Cardiac septum (tissue), 1 donor: ENCODE measurements at places on chromosomes 4 and X.

DNA sequence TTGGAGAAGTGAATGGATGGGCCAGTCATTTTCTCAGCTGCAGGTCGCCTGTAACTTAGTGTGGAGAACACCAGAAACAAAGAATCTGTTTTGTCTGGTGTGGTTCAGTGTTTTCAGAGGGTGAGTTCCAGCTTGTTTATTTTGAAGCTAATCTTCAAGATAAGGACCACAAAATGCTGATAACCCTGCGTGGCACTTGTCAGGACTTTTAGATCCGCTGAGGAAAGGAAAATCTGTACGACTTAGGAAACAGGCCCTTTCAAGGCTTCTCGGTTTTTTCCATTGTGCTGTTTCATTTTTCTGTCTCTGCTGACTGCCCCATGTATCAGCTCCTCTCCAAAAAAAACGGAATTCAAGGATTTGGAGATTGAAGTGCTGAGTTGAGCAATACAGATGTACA, 8.7 kb upstream of the ANAPC4 start:
- no peak for DNase-seq

DNA sequence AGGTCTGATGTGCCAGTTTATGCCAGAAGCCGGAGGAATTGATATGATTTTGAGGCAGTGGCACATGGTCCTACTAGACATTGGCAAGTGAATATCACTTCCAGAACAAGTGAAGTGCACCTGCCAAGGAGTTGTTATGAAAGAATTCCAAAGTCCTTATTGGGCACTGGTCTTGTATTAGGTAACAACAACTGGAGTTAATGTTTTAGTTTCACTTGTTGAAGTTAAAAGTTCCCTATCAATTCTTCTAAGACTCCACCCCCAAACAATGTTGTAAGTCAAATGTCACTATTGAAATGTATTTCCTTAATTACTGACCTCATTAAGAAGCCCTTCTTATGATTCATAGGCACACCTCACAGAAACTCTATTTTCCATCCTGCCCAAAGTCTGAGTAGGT, 3.1 kb downstream of the TET2 start:
- DNase-seq: no peak

GRCh38 chrX:45824471-45824870, 623.8 kb upstream of the DIPK2B start:
- no peak for DNase-seq

DNA sequence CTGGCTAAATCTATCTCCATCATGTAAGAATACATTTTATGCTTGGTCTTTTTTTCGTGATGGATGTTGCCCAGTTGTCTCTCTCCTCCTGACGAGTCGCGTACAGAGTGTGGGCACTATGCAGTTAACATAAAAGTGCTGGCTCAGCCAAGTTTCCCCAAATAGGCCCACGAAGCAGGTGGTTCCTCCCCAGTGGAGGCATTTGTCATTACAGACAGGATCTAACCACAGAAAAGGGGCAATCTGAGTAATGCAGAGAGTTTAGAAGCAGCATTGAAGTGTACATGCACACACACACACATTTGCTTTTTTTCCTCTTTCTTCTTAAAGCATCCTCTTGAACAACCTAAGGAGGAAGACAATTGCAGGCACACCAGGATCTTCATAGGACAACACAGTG, 188.7 kb upstream of the VCX start:
- DNase-seq: no peak

DNA sequence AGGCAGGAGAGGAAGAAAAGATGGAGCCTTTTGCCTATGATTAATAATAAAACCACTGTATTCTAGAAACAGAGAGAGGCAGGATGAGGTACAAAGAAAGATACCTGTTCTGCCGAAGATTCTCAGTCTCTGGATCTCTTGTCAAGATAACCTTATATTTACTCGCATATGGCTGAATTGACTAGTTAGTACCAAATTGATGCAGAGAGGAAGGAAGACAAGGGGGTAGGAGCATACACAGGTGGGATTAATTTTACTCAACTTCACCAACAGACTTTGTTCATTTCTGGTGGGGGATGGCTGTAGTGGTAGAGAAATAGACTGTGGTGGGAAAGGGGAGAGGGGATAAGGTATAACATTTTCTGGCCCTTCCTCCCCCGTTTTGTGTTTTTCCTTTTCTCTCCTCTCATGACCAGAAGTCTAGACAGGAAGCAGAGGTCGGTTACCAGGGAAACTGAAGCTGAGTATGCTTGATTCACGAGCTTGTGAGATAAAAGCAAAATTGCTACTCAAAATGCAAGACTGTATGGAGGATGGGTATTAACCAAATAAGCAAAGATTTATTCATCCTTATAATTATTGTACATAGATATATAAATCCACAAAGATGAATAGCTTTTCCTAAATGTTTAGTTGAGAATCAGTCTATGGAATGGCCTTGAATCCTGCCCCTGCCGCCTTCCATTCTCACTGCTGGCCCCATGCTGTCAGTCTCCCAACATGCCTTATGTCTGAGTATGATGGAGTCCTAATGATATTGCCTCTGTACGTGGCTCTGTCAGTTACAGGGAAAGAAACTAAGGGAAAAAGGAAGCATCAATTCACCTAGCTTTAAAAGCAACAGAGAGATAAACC, 17.8 kb upstream of the PAGE2B start:
- no peak for DNase-seq

GRCh38 chr4:126071346-126072333, 756.9 kb downstream of the FAT4 start:
- no peak for DNase-seq

- peak; percentile 79 for DNase-seq
Measured at GRCh38 chrX:276581-277201, 4.5 kb upstream of the PLCXD1 start.

DNA sequence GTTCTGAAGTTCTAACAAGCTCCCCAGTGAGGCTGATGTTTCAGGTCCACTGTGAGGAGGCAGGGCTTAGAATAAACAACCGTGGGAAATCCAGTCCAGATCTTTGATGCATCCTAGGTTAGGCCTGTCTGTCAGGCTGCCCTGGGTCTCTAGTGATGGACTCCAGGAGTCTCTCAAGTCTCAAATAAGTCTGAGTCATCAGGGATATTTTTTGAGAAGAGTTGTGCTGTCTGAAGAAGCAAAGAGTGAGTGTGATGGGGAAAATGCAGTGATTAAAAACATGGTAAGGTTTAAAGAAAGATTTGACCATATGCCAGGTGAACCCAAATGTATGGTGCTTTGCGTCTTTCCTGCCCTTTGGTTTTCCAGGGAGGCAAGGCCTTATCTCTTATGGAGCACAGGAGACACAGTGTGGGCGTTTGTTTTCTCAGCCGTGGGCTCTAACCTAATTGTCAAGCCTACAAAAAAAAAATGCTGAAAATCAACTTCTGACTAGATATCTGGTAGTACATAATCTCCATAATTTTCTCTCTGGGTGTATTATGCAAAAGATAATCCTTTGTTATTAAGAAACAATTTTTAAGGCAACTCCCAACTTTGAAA, 100.7 kb downstream of the PTTG2 start:
- no peak for DNase-seq

GRCh38 chr4:152094970-152095700, 334.3 kb upstream of the GATB start:
- DNase-seq: no peak

DNA sequence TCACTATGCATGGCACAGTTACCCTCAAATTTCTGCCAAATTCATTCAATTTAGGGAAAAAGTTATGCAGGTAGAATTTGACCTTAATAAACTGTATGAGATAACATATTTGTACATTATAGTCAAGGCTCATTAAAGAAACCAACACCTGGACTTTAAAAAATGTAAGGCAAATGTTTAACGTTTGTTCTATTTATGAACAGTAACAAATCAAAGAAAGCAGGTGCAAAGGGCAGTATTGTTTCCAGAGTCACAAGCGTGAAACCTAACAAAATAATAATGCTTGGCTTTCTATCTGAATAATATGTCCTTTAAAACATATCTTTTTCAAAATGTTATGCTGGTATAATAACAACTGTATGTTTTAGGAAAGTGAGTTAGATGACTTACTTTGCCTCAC, 41.2 kb downstream of the LIN54 start:
- no peak for DNase-seq

GRCh38 chrX:14927401-14927800, 54.2 kb downstream of the MOSPD2 start:
- no peak for DNase-seq

DNA sequence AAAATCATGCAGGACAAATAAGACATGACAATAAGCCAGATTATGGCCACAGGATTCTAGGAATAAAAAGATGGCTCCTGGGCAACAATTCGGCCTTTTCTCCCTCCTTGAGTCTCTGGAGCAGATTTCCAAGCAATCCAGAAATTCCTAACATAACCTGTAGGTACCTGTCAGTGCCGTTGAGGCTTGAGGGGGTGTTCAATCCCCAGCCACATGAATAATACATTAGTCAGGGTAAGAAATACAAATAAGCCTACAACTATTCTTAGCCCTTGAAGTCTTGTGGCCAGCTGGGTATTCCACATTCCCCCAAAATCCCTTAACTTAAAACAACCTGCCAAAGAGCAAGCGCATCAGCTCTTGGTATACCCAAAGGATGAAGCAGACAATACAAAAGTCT, 9.7 kb downstream of the CXorf38 start:
- DNase-seq: no peak

GRCh38 chr4:804804-805203, 21.1 kb downstream of the CPLX1 start:
- DNase-seq: no peak

DNA sequence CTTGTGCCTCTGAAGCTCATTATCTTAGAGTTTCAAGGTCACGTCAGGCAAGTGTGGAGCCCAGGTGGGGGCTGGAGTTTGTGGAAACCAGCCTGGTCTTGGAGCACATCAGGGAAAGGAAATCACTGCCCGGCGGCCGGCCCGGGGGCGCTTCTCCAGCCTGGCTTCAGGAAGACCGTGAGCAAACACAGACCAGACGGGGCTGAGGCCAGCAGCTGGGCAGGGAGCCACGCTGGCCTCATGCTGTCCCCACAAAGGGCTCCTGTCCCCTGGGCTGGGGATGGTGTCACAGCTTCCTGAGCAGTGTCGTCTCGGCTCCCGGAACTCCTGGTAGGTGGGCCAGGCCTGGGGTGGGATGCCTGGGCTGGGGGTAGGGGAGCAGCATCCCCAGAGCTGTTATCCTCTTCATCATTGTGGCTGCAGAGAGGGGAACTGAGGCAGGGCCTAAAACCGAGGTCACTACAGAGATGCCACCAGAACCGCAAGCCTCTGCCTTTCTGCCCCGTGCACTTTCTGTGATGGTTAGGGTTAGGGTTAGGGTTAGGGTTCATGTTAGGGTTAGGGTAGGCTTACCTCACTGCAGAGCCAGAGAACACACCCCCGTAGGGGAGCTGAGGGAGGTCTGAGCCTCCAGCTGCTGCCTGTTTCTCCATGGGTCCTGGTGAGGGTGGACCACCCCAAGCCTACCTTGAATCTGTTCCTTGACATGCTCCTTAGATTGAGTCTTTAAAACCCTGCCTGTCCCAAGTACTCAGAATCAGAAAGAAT, 77.5 kb downstream of the HTRA3 start:
- DNase-seq: peak; percentile 74

GRCh38 chr4:180669680-180670079, 1573.5 kb upstream of the TENM3 start:
- no peak for DNase-seq

GRCh38 chrX:152988536-152989291, 5.2 kb downstream of the PNMA5 start:
- no peak for DNase-seq

GRCh38 chrX:152149648-152150047, 11.3 kb upstream of the MAGEA10 start:
- no peak for DNase-seq

GRCh38 chrX:49199906-49200771, at the start of gene SYP:
Gene SYP (minus strand): TSS chrX:49200193. CDS start chrX:49200186, 7 bp downstream.
- DNase-seq: peak; percentile 92

DNA sequence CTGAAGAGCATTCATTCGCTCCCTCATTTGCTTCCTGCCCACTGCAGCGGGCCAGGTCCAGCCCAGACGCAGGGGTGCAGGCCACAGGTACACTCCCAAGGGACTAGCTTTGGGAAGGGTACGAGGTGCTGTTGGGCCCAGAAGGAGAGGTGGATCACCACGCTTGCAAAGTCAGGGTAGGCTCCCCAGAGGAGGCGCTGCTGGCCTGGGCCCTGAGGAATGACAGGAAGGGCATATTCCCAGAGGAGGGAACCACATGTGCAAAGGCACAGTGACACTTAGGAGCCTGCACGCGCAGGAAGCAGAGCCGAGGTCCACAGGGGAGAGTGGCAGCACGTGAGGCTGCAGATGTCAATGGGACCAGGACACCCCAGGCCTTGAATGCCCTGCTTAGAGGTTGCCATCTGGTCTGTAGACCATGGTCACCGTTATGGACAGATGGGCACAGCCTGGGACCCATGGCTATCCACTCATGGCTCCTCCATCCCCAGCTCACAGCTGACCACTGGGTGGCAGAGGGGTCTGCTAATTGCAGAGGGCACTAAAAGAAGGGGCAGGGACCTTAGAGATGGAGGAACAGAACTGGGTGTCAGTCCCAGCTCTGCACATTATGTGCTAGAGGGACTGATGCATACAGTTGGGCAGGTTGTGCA, 7.9 kb downstream of the HTRA3 start:
- no peak for DNase-seq

DNA sequence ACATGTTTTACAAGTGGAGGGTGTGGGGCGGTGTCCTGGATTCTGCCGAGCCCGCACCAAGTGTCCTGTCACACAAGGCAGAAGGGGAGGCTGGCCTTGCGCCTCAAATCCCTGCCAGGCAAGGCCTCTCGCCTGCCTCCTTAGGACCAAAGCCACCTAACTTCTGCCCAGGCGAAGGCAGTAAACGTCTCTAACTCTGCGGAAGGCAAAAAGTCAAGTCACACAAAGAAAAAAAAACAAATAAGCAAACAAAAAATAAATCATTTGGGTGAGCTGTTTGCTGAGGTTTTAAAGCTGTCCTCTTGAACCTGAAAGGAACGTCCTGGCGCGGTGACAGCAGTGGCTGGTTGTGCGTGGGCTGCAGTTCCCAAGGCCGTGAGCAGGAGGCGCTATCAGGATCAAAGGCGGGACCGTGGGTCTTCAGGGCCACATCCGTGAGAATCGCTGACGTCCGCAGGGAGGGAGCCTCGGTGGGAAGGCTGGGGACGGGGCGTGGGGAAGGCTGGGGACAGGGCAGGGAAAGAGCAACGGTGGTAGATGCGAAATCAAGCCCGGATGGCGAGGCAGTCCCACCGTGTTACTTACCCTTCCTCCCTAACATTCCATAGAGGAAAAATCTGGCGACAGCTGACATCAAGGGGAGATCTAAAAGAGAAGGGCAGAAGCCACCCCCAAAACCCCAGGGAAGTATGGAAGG, 99.1 kb downstream of the TRAPPC11 start:
- DNase-seq: no peak

- DNase-seq: no peak
Measured at GRCh38 chrX:153845842-153846241, 15.5 kb upstream of the PDZD4 start.

GRCh38 chrX:9855561-9856283, 69.5 kb downstream of the SHROOM2 start:
- DNase-seq: no peak

- DNase-seq: no peak
Measured at GRCh38 chr4:54082168-54082567, 17.8 kb upstream of the CHIC2 start.
